ENCODE measurements at places on chromosomes 6 and 20. TPM values are rescaled to one million over a fixed set of nuclear protein-coding genes. Genes with fewer than 3 reads are reported as not detected.

The PPP1R16B gene
- 1.3 TPM for total RNA-seq

The BTN3A1 gene
- 15.6 TPM for total RNA-seq

The TMEM244 gene
- not detected for total RNA-seq

The SCUBE3 gene
- total RNA-seq, result 2.0 TPM

The TFAP2A gene
- 16.0 TPM for total RNA-seq

The MCCD1 gene
- total RNA-seq, result not detected

The RPL10A gene
- 2,172 TPM for total RNA-seq

The FAM162B gene
- 1.5 TPM for total RNA-seq

The ENPP1 gene
- total RNA-seq, result 17.8 TPM

The SLA2 gene
- 0.73 TPM for total RNA-seq

The FAM217A gene
- total RNA-seq, result not detected

The MTG2 gene
- 53.0 TPM for total RNA-seq

The CD24 gene
- 336 TPM for total RNA-seq

The HMGN4 gene
- total RNA-seq, result 53.5 TPM

The CLDN20 gene
- total RNA-seq, result not detected

The CTSA gene
- total RNA-seq, result 215 TPM

The ULBP2 gene
- 0.40 TPM for total RNA-seq

The CST1 gene
- 8.3 TPM for total RNA-seq

The TCP11 gene
- 33.3 TPM for total RNA-seq

The MOG gene
- total RNA-seq, result not detected

The LCA5 gene
- total RNA-seq, result 11.2 TPM

All from prostate gland (tissue), 2 donors.